Pons (tissue), 1 donor: ENCODE measurements at places on chromosomes 5 and 9.

DNA sequence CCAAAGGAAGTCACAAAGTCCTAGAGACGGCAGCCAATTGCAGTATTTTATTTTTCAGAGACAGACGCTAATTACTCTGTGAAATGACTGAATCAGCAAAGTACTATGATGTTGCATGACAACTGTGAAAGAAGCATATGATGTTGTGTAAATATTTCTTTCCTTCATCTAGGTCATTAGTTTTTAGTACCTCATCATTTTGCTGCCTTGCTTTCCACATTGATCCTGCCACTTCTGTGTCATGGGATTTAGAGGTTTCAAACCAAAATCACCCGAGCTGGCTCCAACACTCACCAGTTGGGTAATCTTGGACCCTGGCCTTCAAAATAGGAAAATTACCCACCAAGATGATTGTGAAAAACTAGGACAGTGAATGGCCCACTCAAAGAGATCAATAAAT is 585.2 kb downstream of the ACTL7B start:
- no peak for DNase-seq

DNA sequence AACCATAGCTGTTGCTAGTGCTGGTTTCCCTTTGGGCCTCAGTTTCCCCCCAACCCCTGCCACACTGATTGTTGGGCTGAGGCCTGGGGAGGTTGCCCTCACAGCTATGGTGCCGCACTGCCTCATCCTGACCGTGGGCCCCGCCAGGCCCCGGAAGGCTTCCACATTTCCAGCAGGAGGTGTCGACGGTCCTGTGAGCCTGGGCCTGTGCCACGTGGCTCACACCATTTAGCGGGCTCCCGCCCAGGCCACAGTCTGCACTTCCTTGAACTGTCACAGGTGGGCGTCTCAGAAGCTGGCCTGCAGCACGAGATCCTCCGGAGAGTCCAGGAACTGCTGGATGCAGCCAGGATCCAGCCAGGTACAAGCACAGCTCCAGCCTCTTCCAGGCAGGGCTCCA is 45.7 kb downstream of the LRSAM1 start:
- DNase-seq, result no peak

DNA sequence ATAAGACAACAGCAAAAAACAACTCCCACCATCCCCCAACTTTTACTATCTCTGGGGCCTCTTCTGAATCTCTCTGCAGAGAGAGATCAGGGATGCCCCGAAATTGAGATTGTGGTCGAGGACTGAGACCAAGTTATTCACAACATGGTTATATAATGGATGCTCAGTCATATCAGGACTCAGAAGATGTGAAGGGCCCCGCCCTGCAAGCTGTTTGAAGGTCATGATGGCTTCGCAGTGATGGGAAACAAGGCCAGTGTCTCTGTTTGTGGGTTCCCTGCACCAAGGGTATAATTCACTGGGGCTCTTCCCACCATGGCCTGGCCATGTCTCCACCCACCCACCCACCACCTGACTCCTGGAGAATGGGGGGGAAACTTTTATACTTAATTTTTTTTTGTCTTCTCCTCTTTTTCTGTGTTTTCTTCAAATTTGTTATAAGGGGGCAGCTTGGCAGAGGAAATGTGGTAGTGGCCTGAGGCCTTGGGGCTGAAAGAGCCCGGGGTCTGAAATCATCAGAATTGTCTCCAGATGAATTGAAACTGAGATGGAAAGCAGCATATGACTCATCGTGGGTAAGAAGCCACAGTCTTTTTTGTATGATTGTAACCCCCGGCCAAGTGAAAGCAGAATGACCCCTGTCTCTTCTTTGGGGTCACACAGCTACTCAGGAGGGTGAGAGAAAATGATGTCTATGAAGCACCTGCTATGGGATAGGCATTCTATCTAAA is 15.0 kb upstream of the TEX48 start:
- DNase-seq, result no peak

DNA sequence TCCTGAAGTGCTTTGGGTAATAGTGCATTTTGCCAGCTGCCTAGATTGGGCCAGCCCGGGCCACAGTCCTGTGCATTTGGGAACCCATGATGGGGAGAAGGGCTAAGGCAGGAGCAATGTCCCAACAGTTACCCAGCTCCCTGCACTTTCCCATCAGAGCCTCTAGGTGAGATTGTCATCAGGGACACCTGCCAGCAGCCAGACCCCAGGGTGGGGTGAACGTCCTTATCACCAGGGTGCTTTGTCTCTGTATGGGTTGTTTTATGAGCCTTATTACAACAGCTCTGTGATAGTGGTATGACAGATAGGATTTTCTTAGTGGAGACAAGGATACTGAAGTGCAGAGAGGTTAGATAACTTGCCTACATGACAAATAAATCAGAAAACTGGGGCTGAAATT is 365.7 kb downstream of the OSTF1 start:
- DNase-seq, result no peak

- DNase-seq, result peak; percentile 48
Measured at GRCh38 chr9:120928483-120929228, 2.1 kb upstream of the TRAF1 start.

- DNase-seq, result no peak
Measured at GRCh38 chr9:115462623-115463022, 344.7 kb upstream of the TNC start.

DNA sequence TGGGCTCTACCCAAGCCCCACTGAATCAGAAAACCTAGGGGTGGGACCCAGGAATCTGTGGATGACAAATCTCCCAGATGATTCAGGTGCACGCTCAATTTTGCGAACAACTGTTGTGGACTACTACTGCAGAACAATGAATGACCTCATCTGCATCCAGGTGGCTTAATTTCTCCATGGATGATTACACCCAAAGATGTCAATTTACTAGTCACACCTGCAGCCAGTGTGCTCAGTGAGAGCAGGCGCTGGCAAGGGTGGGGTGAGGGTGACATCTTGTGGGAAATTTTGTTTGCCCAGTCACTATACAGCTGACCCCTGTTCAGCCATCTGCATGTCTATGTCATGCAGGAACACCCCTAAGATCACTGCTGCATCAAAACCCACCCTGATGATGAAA is 118.2 kb downstream of the ENTREP1 start:
- no peak for DNase-seq

GRCh38 chr9:73200694-73201452 is 49.2 kb downstream of the ANXA1 start:
- DNase-seq, result peak; percentile 42

DNA sequence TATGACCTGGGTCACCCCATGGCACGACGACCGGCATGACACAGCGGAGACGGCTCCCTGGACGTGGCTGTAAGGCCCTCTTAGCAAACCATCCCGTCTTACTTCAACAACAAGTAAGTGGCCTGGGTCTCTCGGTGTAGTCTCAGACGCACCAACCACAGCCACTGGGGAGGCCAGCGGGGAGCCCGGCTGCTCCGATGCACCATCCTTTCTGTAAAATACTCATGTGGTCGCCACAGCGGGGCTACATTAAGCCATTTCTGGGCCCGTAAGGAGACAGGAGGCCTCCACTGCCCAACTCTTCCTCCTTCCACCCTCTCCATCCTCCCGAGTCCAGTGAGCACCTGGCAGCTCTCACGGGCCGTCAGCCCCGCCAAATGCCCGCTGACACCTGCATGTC is 4.7 kb downstream of the QSOX2 start:
- no peak for DNase-seq

DNA sequence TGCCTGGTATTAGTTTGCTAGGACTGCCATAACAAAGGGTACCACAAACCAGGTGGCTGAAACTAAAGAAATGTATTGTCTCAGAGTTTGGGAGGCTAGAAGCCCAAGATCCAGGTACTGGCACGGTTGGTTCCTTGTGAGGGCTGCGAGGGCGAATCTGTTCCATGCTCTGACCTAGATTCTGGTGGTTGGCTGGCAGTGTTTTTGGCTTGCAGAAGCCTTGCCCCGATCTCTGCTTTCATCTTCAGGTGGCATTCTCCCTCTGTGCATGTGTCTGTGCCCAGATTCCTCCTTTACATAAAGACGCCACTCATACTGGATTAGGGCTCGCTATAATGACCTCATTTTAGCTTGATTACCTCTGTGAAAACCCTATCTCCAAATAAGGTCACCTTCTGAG is 36.7 kb downstream of the RAI14 start:
- no peak for DNase-seq

- no peak for DNase-seq
Measured at GRCh38 chr5:134143944-134144941, 29.8 kb downstream of the TCF7 start.

DNA sequence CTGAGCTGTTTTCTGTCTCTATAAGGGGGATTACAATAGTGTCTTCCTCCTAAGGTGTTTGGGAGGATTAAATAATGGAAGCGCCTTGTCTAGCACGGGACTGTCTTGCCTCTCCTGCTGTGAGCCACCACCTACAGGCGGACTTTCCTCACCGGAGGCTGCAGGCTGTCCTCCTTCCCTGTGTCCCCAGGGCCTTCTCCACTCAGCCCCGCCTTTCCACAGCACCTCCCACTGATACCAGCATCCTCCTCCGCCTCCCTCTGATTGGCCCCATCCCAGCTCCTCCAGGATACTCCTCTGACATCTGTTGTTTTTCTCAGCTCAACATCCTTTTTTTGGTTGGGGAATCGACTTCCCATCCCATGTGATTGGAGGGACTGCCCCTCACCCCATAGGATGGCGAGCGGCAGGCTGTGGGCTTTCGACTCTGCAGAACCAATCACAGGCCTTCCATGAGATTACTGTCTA is 851 bp upstream of the ZDHHC12 start:
- DNase-seq, result peak; percentile 18

- DNase-seq, result no peak
Measured at GRCh38 chr5:95862671-95863382, 40.3 kb upstream of the GLRX start.

DNA sequence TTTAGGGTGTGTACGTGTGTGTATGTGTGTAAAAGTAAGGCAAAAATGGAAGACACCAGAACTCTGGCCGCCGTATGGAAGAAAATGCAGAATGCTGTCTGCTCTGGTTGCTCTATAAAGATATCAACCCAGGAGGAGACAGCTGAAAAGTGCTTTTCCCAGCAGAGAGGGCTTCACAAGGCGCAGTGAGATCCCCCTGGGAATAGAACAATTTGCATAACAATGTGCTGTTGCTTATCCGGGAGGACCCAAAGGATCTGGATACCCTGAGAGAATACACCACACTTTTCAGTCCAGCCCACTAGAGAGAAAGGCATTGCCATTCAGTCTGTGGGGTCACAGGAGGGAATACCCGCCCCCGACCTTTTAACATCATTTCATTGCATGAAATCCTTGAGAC is 230.6 kb downstream of the EBF1 start:
- no peak for DNase-seq

- no peak for DNase-seq
Measured at GRCh38 chr5:76849419-76850291, at the start of gene S100Z. Gene S100Z (plus strand): TSS chr5:76850014. CDS start chr5:76875360, 25,346 bp downstream.
